ENCODE measurements at places on chromosomes 7 and 10.

DNA sequence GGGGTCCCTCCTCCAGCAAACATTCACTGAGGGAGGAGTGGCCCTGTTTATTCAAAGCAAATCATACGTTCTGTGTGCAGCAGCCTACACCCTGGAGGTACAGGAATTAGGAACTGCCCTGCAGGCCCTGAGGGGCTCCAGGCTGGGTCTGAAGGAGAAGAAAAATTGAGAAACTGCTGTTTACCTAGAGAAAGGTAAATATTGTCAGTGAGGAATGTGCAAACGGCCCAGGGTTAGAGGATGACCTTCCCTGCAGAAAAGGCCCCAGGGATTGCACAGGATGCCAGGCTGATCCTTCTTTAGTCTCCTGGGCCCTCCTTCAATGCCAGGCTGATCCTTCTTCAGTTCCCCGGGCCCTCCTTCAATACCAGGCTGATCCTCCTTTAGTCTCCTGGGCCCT is 5.7 kb downstream of the CALML5 start:
- no peak for DNase-seq

- no peak for DNase-seq
Measured at GRCh38 chr7:28245123-28245878, 64.7 kb upstream of the JAZF1 start.

GRCh38 chr7:16891874-16892643 is 10.3 kb upstream of the AGR3 start:
- DNase-seq = no peak

- DNase-seq = no peak
Measured at GRCh38 chr10:47388879-47389278, 4.8 kb upstream of the ZNF488 start.

GRCh38 chr10:73785721-73786511 is 510 bp downstream of the ZSWIM8 start:
- DNase-seq = peak; percentile 61

All from left colon (tissue), 2 donors.